Caudate nucleus (tissue), 63 donors: ENCODE measurements at places on chromosomes 3 and 15.

DNA sequence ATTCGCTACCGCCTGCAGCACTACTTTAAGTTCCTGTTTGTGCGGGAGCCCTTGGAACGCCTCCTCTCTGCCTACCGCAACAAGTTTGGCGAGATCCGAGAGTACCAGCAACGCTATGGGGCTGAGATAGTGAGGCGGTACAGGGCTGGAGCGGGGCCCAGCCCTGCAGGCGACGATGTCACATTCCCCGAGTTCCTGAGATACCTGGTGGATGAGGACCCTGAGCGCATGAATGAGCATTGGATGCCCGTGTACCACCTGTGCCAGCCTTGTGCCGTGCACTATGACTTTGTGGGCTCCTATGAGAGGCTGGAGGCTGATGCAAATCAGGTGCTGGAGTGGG lies 995 bp downstream of the CHST14 start:
- no peak for DNase-seq

DNA sequence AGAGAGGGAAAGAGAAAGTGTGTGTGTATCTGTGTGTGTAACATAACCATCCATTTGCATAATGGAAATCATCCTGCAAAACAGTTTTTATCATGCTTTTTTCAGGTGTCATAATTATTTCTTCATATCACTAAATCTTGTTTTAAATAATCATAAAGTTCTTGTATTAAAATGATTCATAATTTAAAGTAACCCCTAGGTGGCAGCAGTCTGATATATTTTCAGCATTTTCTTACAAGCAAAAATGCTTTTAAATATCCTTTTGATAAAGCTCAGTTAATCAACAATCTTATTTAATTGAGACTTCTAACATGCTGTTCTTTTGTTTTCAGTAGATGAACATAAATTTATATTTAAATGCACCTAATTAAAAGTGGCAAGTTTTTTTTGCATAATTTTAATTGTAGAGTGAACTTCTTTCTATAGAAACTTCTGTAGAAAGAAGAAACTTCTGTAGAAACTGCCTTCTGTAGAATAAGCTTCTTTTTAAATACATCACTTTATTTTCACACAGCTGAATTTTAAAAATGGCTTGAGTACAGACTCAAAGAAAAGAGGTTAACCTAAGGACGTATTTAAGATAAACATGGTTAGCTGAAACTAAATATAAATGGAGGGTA lies 72.5 kb downstream of the OPA1 start:
- DNase-seq, result no peak

DNA sequence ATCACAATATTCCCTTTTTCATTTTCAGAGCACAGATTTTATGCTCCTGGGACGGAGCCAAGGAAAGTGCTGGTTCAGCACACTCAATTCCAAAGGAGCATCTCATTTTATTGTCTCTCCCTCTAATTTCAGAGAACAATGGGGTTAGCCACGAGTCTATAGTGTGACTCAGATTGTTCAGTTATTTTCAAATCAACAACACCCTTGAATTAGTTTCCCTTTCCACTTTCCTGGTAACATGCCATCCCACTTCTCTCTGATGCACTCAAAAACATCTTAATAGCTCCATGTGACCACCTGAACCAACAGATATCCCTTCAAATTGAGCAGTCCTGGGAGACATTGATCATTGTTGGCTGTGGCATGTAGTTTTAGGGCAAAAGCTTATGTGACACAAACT lies 389.7 kb upstream of the MDFIC2 start:
- no peak for DNase-seq

DNA sequence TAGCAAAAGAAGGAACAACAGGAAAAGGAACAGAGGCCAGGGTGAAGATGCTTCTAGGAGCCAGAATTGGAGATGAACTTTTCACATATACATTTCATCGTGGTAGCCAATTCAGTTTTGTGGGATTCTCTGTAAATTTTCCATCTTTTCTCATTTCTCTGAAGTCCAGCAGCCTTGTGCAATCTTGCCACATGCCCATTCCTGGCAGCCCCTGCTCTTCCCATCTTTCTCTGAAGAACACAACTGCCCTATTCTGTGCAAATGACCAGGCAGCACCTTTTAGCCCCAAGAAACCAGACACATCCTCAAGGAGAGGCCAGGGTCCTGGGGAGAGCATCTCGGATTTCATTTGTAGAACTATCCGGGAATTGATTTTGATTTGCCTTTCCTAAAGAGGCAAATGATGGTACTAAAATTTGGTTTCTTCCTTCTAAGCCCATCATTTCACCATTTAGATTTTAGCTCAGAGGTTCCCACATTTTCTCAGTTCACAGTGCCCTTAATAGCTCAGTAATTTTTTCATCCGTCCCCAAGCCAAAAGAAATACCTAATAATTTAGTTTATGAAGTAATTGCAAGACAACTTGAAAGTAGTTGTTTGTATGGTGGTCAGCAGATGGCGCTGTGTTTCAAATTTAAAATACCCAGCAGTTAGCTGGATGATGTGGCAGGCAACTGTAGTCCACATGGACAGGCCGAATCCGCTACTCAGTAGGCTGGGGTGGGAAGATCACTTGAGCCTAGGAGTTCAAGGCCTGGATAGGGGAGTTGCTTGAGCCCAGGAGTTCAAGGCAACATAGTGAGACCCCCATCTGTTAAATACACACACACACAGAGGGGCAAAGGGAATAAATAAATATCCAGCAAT lies 61.3 kb upstream of the ACKR4 start:
- DNase-seq, result no peak

DNA sequence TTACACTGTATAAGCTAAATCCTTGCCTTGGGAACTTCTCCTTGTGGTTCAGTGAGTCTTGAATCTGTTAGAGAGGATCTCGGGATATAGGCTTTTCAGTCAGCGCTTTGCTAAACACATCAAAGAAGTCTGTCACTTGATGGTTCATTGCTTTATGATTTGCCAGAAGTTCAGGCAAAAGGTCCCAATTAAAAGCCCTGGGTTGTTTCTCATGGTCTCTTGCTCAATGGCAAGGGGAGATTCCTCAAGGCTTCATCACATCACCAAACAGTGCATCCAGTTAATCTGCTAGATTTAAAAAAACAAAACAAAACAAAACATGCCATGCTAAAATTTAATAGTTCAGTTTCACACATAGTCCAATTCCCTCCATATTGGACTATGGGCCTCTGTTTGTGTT lies 114.8 kb downstream of the FILIP1L start:
- DNase-seq, result no peak

- DNase-seq, result no peak
Observed at GRCh38 chr15:38514601-38515000, 50.0 kb downstream of the RASGRP1 start.

DNA sequence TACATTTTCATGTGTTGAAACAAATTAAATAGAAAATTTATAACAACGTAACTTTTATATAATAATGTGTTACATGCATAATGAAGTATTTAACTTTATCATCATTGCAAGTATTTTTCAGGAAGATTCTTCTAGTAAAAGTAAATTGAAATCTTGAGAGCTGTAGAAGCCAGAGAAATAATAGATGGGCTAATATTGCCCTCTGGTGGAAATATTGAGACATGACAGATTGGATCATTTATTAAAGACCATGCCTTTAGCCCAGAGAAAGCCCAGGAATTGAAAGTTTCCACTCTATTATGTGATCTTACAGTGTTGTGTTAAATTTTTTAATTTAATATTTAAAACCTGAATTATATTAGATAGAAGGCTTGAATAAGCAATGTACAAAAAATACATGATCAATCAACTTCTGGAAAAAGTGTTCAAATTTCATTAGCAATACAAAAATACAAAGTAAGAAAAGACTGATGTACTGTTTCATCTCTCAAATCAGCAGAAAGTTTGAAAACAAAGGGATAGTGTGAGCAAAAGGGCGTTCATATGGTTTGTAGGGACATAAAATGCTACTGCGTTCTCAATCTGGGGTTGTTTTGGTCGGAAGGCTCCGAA lies 52.7 kb upstream of the SPTSSB start:
- no peak for DNase-seq

GRCh38 chr3:194961571-194961970 lies 275.9 kb downstream of the FAM43A start:
- DNase-seq, result no peak
